Ovary (tissue), 10 donors: ENCODE measurements at places on chromosomes 12 and 14.

DNA sequence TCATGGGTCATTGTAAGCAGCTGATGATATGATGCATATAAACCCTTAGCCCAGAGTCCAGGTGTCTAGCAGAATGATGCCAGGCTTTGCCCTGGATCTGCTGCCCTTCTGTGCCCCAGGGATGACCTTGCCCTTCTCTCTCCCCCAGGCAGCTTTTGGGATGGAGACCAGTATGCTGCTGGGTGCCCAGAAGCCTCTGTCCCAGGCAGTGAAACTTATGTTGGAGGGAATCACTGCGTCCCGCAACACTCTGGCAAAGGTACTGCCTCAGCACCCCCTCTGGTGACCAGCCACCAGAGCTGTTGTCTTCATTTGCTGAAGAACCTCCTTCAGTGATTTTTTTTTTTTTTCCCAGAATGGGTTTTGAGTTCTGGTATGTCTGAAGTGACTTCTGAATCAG, 23.3 kb downstream of the CYP46A1 start:
- no peak for DNase-seq

DNA sequence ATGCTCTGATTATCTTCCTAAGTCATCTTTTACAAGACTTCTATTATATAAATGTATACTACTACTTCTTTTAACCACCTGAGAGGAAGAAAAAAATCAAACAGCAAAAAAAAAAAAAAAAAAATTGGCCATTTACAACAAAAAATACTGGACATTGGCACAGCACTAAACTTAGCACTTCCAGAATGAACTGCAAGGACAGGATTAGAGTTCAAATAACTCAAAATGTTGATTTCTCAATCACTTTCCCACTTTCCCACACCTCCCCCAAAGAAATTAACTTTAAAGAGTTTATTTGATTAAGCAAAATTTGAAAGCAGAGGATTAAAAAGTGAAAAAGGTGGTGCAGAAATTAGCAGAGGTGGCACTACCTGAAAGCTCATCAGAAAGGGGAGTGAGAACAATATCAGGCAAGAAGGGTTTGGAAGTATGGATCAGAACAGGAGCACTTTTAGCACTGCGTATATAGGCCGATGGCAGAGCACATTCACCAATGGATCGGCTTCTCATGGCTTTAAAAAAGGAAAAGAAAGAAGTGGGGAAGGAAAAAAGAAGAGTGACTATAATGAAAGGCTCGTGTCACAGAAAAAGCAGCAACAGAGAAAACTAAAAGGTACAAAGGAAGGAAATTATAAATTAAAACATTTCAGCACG, 109.2 kb downstream of the RALGAPA1 start:
- DNase-seq: no peak

GRCh38 chr12:116598311-116599284, 39.4 kb downstream of the MAP1LC3B2 start:
- no peak for DNase-seq

DNA sequence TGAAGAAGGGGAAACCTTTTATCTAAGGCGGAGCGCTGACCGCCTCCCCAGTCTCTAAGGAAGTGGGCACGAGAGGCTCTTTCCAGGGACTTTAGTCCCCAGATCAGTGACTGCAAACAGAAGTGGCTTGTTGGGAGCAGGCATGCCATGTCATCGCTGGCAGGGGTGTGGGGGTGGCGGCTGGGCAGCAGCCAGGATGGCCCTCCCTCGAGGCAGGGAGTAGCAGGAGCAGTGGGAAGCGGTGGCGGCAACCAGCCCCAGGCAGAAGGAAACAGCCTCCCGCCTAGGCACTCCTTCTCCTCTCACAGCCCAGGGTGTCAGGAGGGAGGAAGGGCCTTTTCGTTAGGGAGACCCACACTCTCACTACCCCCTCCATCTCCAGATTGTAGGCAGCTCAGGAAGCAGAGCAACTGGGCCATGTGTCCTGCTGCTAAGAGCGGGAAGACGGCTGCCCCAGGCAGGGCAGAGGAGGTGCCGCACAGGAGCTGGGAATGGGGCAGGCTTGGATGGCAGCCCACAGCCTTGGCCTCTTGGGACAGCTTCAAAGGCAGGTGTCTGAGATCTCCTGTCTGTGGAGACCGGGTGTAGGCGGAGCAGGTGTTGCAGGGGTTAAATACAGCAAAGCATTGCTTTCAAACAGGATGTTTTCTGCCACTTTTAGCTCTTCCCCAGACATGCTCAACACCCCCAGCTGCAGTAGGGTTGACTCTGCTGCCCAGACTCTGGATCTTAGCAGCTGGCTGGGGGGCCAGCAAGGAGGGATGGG, 21.8 kb downstream of the VDR start:
- no peak for DNase-seq

DNA sequence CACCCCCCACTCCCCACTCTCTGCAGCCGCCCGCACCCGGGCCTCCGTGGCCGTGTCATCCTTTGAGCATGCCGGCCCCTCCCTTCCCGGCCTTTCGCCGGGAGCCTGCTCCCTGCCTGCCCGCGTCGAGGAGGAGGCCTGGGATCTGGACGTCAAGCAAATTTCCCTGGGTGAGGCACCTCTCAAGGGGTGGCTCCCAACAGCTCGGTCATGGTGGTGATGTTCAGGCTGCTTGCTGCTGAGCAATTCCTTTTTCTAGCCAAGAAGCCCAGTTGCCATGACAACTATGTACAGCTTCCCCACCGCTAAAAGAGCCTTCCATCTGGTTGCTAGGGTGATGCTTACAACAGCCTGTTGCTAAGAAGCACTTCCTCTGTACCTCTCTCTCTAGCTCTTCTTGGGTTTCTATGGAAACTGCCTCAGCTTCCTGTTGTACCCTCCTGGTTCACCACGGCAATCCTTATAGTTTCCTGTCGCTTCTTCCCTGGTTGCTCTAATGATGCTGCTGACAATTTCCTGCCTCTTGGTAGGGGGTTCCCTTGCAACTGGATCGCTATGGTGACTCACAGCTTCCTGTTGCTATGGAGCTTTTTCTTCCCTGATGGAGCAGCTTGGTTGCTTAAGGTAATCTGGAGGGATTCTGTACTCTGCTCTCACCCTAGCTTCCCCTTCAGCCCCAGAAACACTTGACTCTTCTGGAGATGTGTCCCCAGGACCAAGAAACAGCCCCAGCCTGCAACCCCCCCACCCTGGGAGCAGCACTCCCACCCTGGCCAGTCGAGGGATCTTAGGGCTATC, 11.0 kb downstream of the ZNF219 start:
- DNase-seq: no peak

- no peak for DNase-seq
Measured at GRCh38 chr12:45863332-45863731, 127.0 kb downstream of the SCAF11 start.

DNA sequence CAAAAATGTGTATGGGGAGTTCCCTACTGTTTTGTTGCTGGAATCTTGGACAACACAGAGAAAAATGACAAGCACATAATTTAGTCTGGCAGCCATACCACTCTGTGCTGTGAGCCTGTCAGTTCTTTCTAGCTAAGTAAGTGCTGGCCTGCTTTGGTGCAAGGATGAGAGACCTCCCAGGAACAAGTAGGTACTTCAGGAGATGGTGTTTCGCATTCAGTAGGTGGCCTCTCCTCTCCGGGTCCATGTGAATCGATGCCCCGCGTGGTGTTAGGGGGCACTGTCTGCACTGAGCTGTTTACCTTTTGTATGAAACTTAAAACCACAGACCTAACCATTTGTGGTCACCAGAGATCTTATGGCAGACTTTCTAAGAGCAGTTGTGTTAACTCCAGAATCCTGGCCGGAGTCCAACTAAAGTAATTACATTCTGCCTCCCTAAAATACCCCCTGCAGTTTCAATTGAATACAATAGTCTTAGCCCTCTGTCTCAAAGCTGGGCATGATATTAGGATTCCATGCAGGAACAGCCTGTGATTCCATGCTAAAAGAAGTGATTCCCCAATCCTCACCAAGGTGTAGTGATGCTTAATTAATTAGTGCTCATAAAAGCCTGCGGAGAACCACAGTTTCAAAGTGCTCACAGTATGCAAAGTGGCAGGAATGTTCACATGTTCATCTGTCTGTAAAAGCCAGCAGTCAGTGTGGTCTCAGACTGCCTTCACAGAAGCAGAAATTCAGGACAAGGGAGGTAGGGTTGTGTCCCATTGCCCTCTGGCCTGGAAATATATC, 64.2 kb downstream of the LLPH start:
- no peak for DNase-seq

DNA sequence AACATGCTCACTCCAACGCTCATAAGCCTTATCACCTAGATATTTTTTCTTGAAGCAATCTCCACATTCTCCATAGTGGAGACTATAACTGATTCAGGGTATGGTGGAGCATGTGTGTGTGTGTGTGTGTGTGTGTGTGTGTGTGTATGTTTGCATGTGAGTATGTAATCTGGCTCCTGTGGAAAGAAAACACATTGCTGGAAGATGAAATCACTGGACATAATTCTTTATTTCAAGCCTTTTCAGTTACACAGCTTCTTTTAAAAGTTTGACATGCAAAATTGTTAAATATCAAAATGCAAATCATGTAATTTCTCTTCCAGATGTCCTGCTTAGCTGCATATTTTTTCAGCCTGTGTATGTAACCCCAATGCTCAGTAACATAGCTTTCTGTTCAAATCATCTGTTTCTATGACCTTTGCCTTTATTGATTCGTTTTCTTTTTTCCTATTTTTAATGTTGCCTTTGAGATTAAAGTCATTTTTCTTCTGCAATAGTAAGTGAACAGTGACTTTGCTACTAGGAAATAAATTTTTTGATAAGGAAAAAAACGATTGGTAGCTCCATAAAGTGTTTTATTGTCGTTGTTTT, 80.5 kb upstream of the BTG1 start:
- DNase-seq: no peak

- DNase-seq: no peak
Measured at GRCh38 chr12:131082290-131083194, 128.8 kb downstream of the ADGRD1 start.

DNA sequence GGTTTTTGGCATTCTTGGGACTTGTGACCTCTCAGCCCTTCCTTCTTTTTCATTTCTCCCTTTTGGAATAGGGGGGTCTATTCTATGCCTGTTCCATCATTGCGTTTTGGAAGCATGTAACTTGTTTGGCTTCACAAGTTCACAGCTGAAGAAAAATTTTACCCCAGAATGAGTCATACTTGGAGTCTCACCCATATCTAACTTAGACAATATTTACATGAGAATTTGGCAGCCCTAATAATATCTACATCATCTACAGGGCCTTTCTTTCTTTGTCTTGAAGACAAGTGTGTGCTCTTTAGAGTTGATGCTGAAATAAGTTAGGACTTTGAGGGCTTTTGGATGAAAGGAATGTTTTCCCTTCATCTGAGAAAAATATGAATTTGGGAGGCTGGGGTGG, 1312.9 kb upstream of the FLRT2 start:
- no peak for DNase-seq
